ENCODE measurements at places on chromosomes 2 and 18.

DNA sequence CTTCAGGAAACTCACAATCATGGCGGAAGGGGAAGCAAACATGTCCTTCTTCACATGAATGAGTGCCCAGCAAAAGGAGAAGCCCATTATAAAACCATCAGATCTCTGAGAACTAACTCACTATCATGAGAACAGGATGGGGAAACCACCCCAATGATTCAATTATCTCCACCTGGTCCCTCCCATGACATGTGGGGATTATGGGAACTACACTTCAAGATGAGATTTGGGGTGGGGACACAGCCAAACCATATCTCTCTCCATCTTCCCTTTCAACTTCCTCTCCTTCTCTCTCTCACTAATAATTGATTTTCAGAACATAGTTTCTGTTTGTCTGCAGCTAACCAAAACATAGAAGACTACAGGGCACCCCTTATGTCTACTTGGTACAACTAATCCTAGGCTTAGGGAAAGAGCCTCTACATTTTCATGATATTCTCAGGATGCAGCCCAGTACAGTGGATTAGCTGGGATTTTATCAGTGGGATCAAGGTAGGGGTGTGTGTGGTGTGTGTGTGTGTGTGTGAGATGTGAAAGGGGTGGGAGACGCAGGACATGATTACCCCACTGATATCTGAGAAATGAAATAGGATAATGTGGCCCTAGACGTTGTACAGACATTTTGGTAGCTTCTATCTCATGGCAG is 2.8 kb upstream of the ATF2 start:
- no peak for DNase-seq

GRCh38 chr2:240502430-240503121 is 55.2 kb downstream of the ANKMY1 start:
- no peak for DNase-seq

GRCh38 chr2:144998435-144998834 is 478.5 kb upstream of the ZEB2 start:
- no peak for DNase-seq

- peak; percentile 47 for DNase-seq
These were observed 125.4 kb downstream of the CTIF start for GRCh38 chr18:48663931-48664847.

GRCh38 chr18:33577685-33578517 is at the start of gene ASXL3:
ASXL3 (plus strand) TSS chr18:33578219; CDS start chr18:33578632, 413 bp downstream.
- peak; percentile 33 for DNase-seq
